ENCODE measurements at places on chromosomes 5 and 9.

GRCh38 chr5:104606258-104606829 is 1043.8 kb upstream of the NUDT12 start:
- DNase-seq = no peak

DNA sequence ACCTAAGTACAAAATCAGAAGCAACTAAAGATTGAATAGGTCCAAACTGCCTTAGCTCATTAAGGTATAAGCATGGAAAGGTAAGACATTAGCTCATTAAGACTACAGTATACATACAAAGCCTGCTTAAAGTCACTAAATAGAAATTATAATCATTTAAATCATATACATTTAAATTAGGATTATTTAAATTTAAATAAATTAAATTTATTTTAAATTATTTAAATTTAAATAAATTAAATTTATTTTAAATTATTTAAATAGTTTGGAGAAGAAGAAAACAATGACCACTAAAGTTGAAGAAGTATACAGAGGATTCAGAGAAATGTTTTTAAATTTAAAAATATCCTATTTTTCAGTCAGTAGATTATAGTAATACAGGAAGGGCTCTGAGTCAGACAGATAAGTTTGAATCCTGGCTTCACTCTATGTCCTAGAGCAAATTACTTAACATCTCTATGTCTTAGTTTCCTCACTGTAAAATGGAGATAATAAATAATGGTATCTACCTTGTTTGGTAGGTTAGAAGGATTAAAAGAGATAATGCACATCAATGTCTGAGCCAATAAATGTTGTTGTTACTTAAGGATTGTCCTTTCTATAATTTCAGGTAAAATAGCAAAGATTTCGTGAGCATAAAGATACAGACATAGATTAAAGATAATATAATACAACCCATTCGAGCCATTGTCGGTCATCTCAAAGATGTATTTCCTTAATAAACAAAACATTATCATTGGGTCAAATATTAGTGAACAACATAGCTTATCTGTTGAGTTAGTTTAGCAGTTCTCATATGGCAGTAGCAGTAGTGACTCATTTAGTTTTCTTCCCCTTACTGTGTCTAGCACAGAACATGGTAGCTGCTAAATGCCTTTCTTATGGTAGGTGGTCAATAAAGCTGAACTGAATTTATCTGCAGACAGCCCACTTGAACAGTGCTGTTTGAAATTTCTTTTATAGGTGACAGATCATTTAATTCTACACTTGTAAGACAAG is 100.6 kb downstream of the KIAA0825 start:
- DNase-seq = no peak

DNA sequence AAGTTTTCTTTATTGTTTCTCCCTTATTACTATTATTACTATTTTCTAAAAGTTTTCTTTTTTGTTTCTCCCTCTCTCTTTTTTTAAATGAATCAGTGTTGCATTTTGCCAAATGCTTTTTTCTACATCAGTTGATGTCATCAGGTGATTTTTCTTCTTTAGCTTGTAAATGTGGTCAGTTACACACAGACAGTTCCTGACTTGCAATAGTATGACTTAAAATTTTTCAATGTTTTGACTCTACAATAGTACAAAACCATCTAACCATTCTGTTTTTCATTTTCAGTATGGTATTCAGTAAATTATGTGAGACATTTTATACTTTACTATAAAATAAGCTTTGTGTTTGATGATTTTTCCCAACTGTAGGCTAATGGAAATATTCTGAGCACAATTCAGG is 443.0 kb downstream of the GADD45G start:
- DNase-seq = no peak

DNA sequence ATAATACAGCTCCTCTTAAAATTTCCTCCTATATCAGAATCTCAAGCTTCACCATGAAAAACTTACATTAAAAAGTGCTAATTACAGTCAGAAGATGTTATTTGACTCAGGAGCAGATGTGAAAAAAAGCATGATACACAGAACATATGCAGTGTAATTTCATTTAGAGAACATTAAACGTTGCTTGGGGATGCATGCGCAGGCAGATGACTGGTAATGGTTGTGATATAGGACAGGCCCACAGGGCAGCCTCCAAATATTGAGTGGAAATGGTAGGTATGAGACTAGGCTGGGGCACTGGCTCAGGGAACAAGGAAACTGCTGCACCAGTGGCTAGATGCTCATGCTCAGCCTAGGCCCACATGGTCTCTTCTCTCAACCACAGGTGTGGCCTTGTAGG is 69.7 kb downstream of the IARS1 start:
- no peak for DNase-seq

GRCh38 chr5:174084691-174085154 is 39.2 kb downstream of the NSG2 start:
- no peak for DNase-seq

DNA sequence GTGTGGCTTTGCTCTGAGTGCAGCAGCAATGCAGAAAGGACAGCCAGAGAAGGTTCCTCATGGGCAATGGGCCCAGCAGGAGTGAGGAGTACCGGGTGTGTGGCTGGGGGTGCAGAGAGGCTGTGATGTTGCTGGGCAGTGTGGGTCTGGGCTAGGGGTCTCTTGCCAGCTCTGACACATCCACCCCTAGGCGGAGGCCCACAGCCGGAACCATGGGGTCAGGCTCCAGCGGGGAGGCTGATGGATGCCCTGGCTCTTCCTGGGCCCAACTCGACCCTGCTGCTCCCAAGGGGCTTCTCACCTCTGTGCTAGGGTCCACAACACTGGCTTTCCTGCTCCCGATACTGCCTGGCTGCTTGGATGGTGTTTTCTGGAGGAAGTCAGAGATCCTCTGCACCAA is 19.9 kb downstream of the TBC1D9B start:
- DNase-seq = no peak

GRCh38 chr9:4583001-4583400 is 79.1 kb upstream of the PLPP6 start:
- no peak for DNase-seq

All from HCEC 1CT (cell line).